ENCODE measurements at places on chromosomes 7 and 10.

DNA sequence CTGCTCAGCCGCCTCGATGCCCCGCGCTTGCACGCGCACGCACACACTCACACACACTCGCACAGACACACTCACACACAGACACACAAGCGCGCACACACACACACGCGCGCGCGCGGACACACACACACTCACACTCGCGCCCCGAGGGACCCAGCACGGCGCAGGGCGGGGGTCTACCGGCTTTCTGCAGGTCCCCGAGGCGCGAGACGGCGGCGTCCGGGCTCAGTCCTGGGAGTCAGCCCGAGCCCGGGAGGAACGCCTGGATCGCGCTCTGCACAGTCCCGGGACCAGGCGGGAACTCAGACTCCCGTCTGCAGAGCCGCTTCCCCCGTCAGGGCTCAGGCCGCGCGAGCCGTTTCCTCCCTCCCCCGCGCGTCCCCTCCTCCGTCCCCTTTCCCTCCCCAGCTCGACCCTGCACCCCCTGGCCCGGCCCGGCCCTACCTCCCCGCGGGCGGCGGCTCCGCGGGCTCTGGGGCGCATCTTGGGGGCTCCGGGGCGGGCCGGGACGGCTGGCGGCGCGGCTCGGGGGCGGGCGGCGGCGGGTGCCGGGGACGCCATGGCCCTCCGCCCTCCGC is 464 bp downstream of the DENND2A start:
- DNase-seq = no peak

- no peak for DNase-seq
Observed at GRCh38 chr7:155992974-155993373, 180.7 kb upstream of the SHH start.

DNA sequence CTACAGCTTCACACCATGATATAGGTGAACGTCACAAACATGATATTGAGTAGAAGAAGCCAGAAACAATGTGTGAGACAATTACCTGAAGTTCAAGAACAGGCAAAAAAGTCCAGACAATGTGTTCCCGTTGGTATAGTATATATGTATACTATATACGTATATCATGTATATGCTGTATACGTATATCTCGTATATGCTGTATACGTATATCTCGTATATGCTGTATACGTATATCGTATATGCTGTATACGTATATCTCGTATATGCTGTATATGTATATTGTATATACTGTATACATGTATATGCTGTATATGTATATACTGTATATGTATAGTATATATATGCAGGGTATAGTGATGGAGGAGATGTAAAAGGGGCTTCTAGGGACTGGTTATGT is 10.8 kb downstream of the ZSCAN25 start:
- DNase-seq = no peak

DNA sequence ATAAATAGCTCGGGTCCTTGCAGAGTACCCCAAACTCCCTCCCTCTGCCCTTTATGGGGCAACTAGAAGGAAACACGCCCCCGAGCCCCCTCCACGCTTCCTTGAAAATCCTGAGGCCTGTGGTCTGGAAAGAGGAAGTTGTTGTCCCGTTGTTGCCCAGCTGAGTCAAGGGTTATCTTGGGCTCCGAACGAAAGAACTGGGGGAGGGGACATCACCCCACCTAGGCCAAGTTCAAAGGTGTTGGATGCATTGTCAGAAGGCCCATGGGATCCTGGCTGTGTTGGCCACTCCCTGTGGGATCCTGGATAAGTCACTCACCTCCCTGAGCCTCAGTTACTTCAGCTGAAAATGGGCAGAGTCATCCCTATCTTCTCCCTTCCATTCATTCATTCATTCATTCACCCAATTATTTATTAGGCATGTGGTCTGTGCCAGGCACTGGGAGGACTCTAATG is at the start of gene CCL24:
Gene CCL24 (minus strand): TSS at position 26 of the 456 bp plus-strand sequence. CDS start 91 bp downstream, outside the sequence.
- DNase-seq = no peak

DNA sequence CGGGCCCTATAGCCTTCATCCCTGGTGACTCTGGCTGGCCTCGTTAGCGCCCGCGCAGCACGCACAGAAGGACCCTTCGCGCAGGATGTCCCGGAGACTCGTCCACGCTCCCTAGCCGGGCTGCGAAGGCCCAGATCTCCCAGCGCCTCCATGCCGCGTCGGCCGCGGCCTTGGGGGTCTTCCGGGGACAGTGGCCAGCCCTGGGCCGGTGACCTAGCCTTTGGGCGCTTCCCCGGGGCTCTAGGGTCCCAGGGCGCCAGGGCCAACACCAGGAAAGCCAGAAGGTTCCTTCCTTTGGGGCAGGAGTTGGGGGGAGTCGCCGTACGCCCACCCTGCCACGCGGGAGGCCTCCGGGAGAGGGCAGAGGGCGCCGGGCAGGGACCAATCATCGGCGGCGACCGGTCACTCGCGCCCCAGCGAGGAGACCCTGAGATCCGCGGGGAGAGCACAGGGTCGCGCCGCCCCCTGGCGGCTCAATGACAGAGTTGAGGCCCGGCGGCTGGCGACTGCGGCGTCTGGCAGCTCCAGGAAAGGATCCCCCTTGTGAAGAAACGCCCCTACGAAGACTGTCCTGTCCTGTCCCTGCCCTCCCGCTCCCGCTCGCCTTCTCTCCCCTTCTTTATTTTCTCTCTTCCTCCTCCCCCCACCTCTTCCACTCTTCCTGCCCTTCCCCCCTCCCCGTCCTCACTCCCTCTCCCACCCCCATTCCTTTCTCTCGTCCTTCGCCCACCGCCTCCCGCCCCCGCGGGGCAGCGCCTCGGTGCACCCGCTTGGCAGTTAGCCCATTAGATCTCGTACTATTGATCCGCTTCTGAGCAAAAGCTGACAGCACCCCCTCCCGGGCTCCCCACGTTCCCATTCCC is 62.3 kb upstream of the LBX1 start:
- DNase-seq = no peak

DNA sequence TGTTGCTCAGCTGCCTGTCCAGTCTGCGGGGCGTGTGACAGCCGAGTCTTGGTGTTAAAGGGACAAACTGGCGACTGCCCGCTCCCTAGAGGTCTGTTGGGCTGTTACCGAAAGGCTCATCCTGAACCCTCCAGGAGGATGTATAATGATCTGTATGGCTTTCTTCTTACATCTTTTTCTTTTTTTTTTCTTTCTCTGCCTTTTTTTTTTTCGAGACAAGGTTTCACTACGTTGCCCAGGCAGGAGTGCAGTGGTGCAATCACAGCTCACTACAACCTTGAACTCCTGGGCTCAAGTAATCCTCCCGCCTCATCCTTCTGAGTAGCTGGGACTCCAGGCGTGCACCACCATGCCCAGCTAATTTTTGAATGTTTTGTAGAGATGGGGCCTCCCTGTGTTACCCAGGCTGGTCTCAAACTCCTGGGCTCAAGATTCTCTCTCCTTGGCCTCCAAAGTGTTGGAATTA is 857 bp downstream of the INTS15 start:
- no peak for DNase-seq

GRCh38 chr7:20395511-20395910 is 64.8 kb downstream of the ITGB8 start:
- no peak for DNase-seq

- DNase-seq = no peak
Observed at GRCh38 chr7:142793156-142793555, 22.4 kb downstream of the PRSS2 start.

- DNase-seq = no peak
Observed at GRCh38 chr10:84551437-84552120, 223.2 kb downstream of the CCSER2 start.

DNA sequence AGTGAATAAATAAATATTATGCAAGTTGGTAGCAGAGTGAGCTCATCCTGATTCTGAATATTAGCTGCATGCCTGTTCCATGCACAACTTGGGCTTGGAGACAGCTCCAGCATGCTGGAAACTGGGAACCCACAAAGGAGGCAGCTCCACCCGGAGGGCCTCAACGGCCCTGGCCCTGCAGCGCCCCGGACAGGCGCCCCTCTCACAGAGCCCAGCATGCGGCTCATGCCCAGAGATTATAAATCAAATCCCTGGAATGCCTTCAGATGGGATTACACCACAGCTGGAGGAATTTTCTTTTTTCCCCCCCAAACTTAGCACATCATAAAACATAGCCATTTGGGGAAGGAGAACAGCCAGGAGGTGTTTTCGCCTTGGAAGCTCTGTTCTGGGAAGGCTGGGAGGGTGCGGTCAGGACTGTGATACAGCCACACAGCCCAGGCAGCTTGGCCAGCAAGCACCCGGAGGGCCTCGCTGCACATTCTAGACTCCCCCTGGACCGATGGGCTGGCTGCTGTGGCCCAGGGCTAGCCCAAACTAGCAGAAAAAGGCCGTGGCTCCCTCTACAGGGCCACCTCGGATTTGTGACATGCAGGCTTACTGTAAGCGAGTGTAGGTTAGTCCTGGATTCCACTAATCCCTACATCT is 102.4 kb downstream of the PTPN20 start:
- no peak for DNase-seq

GRCh38 chr7:106731646-106732444 is 70.9 kb upstream of the CCDC71L start:
- DNase-seq = no peak

DNA sequence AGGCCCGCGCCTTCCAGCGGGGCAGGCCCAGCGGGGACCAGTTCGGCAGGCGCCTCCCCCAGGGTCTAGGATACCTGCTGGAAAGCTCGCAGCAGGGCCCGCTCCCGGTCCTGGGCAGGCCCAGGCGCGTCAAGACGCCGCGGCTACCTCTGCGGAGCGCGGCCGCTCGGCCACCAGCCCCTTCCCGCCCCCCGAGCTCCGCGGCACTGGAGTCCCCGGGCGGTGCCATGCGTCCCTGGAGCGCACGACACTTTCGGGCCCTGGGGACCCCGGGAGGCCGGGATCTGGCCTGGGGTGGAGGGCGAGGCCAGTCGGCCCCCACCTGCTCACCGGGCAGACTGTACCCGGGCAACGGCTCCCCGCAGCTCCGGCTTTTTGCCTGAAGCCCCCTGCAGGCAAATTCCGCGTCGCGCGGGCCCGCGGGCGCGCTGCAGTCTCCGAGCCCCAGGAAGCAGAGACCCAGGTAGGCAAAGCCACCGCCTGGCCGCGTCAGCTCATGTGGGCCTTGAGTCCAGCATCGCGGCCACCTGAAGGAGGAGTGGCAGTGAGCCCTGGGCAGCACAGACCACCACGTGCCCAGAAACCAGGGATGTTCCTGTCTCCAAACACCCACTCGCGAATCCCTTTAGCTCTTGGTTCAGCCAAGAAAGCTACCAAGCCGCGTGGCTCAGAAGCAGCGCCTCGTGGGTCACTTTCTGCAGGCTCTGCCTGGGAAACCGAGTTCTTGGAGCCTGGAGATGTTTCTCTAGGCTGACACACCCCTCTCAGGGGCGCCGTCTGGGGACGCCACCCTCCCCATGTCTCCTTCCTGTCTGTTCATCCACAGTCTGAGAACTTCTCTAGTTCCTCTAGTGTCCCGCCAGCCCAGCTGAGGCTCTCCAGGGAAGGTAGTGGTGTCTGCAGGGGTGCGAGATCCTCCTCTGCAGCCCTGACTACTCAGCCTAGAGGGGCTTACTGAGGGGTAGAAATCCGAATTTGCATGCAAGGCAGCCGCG is 46.1 kb upstream of the APBB1IP start:
- no peak for DNase-seq

DNA sequence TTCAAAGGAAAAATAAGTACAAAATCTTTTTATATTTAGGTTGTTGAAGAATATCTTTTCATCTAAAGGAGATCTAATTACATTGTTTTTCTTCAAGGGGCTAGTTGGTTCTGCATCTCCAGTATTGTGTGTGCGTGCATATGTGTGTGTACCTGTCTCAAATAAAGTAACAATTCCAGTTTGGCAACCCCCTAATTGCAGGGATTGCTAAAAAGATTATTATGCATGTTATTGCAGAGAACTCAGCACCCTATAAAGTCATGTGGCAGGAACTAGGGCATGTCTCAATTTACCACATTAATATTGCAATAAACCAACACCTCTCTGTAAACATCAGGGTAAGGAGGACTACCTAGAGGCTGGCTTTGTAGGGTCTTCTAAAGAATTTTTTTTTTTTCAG is 37.0 kb downstream of the MRPS33 start:
- DNase-seq = no peak

DNA sequence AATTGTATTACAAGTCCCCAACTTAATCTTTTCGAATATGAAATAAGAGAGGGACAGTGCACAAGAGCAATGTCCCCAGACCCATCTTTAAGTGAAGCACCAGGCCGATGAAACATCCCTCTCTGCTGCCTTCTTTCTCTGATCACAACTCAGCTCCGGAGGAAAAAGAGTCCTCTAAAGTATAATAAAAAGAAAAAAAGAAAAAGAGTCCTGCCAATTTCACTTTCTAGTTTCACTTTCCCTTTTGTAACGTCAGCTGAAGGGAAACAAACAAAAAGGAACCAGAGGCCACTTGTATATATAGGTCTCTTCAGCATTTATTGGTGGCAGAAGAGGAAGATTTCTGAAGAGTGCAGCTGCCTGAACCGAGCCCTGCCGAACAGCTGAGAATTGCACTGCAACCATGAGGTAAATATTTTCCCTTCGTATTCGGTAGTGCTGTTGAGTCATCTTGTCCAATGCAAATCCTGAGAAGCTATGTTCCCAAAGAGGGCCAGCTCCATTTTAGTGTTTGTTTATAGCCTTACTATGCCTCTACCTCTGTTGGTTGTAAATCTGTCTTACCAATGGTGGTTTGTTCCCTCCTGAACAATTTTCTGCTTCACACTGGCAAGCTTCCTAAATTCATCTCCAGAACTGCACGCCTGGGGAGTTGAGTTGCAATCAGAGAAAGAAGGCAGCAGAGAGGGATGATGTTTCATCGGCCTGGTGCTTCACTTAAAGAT is at the start of gene IFIT2:
Gene IFIT2 (plus strand): TSS at position 326 of the 725 bp plus-strand sequence. CDS start 78 bp downstream, at position 404.
- no peak for DNase-seq

DNA sequence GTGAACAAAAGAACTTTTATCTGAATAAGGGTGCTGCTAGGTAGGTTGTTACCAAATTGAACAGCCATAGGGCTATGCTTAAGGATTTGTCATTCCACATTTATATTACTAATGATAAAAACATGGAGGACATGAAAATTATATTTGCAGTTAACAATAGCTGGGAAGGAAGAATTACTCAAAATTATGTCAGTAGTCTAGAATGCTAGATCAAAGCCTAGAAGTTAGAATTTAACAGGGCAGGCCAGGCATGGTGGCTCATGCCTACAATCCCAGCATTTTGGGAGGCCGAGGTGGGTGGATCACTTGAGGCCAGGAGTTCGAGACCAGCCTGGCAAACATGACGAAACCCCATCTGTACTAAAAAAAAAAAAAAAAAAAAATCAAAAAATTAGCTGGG is 9.4 kb downstream of the STK17A start:
- no peak for DNase-seq

DNA sequence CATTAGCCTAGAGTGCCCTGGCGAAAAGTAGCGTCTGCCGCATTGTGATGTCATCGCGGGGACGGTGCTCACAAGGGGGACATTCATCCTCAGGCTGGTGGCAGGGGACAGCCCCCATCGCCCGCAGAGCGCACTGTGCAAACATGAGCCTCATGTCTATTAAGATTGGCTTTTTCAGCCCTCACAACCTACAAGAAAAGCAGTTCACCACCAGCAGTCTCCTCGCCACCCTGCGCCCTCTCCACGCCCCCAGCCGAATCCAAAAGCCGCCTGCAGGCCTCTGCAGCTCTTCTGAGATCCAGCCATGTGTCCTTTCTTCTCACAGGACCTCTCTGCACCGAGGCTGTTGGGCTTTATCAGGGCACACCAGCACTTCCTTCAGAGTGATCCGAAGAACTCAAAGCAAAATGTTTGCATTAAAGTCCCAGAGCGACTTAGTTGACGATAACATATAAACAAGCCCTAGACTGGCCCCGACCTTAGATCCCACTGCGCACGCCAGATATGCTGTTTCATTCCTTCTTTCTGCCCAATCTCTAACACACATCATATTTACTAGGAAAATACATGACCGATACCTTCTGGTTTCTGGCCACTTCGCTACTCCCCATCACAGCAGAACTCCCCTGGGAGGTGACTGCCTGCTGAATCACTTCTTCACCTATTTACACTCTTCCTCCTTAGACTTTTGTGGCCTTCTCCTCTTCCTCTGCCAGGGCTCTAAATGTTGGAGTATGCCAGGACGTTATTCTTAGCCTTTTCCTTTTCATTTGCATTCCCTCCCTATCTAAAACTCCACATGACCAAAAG is 206.0 kb upstream of the SH2B2 start:
- no peak for DNase-seq
